ENCODE measurements at places on chromosomes 6 and 20.

GRCh38 chr6:151014404-151015100, 149.1 kb downstream of the MTHFD1L start:
- peak; percentile 11 for DNase-seq

DNA sequence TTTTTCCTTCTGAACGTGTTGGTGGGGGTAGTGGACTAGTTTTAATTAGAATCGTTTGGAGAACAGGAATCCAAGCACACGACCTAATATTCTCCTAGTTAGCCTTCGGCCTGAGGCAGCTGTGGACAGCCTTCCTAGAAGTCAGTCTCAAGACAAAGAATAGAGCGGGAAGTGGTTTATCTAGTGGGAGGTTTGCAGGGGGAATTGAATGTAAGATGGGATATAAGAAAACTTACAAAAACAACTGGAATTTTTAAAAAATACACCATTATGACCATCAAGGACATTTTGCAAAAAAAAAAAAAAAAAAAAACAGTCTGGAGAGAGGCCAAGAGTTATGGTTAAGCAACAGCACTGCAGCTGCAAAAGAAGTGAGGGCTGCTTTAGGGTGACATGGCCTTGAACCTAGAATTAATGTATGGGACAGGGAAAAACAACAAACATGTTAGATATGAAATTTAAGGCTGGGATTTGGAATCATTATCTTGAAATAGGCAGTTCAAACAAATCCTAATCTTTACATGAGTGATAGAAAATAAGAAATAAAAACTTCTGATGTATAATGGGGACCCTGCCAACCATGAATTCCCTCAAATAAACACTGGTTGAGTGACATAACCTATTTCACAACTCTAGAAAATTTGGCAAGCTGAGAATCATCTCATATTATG, 40.2 kb downstream of the PLAGL1 start:
- DNase-seq: no peak

DNA sequence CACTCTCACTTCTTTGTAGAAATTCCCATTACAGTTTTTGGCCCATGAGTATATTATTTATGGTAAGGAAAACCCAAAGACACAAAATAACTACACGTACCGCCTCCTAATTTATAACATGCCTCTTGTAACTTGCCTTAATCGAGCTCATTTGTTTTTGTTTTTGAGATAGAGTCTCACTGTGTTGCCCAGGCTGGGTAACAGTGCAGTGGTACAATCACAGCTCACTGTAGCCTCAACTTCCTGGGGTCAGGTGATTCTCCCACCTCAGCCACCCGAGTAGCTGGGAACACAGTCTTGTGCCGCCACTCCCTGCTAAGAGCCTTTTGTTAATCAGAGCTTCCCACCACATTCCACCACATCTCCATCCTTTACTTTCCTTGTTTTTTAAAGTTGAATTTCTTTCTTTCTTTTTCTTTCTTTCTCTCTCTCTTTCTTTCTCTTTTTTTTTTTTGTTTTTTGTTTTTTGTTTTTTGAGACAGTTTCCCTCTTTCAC, 15.5 kb downstream of the ASIP start:
- no peak for DNase-seq

DNA sequence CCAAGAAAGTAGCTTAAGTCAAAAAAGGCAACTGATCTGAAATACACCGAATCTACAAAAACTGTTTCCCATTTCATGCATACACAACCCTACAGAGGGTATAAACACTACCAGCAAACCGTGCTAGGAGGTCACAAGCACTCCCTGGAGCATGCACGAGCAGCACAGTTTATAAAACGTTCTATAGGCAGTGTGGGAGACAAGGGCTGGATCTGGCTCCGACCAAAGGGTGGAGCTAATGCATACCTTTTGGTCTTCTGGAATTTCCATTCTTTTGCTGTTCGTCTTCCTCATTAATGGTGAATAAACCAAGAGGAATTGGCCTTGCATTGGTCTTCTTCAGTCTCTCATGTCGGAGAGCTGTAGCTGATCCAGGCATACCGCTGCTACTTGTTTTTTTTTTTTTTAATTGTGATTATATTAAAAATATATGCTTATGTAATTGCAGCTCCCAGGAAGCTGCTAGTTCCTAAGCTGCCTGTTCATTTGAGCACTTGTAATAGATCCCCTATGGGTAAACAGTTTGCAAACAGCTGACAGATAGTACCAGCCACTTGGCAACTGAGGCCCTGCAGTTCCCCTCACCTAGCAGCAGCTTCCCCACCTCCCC, 24.5 kb downstream of the MAP7 start:
- no peak for DNase-seq

- no peak for DNase-seq
Observed at GRCh38 chr20:44583157-44583556, 778 bp downstream of the PKIG start.

DNA sequence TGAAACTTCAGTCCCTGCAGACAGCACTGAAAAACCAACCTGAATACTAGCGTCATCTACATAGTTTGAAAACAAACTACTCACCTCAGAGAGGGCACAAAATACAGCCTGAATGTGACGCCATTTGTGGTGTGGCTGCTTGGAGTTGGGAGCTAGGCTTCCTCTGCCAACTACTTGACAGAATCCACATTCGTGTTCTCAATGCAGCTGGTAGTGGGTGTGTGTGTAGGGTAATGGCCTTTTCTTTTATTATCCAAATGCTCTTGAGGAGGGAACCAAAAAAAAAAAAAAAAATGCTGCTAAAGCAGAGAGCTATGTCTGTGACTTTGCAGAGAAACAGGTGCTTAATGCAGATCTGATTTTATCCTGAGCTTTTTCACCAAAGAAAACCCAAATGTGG, 207.8 kb downstream of the OTOR start:
- no peak for DNase-seq

- DNase-seq: no peak
Observed at GRCh38 chr20:59850018-59850641, 83.3 kb downstream of the SYCP2 start.

- DNase-seq: no peak
Observed at GRCh38 chr20:22584922-22585785, 782 bp upstream of the FOXA2 start.

DNA sequence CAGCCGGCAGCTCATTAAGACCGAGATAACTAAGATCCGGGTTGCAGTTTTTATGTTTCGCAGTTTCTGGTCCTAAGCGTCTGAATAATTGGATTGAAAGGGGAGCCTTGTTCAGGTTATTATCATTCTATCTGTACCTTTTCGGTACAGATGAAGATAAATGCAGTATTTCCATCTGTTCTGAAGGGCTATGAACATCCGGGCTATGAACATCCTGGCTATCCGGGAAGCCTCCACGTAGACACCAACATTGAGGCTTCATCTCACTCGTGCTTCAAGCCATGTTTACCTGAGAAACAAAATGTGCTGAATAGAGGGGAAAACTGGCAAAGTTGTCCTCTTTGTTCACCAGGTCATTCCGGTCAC, 399 bp upstream of the REPS1 start:
- DNase-seq: no peak

GRCh38 chr20:10728873-10729670, 55.3 kb upstream of the JAG1 start:
- no peak for DNase-seq

- DNase-seq: no peak
Observed at GRCh38 chr6:40568062-40568708, 19.0 kb downstream of the LRFN2 start.

- no peak for DNase-seq
Observed at GRCh38 chr6:169163411-169163901, 90.2 kb downstream of the THBS2 start.

DNA sequence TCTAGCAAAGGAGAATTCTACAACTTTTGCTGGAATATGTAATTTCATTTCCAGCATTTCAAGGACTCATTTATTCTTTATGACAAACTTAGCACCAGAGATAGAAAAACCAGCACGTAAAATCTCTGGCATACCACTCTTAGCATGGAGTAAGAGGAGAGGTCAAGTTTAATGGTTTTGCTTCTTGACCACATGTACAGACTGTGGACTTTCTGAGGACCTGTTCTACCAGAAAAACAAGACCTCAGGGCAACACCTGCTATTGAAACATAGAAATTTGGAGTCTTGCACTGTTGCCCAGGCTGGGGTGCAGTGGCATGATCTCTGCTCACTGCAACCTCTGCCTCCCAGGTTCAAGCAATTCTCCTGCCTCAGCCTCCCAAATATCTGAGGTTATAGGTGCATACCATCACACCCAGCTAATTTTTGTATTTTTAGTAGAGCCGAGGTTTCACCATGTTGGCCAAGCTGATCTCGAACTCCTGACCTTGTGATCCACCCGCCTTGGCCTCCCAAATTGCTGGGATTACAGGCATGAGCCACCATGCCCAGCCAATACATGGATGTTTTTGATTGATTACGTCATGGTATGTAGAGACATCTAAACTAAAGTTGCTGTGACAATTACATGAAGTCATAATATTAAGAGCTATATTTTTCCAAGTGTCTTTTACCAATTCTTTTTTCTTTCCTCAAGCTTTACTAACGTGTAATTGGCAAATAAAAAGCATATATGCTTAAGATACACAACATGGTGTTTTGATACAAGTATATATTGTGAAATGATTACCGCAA, 36.1 kb downstream of the CRYBG1 start:
- no peak for DNase-seq

DNA sequence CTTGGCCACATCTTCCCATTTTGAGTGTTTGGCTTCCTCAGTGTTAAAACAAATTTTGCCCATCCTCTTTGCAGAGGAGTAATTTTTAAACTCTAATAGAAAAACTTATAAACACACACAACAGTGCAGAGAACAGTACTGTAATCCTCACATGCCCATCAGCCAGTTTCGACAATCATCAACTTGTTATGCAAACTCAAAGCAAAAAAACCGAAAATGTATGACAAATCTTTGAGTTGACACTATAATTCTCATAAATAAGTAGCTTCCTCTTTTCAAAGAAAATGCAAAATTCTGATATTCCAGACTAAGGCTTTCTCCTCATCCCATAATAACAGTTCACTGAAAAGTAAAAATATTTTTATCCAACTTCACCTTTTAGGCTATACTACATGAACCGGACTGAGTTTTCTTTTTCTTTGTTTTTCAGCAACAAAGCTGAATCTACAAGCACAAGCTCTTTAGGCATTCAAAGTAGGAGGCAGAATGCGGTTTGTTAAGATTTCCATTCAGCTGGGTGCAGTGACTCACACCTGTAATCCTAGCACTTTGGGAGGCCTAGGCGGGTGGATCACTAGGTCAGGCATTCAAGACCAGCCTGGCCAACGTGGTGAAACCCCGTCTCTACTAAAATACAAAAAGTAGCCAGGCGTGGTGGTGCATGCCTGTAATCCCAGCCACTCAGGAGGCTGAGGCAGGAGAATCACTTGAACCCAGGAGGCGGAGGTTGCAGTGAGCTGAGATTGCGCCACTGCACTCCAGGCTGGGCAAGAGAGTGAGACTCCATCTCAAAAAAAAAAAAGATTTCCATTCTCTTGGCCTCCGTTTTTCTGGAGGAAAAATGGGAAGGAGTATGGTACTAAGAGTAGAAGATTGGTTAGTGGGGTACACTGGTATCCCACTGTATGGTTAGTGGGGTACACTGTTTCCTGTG, 74.8 kb downstream of the GCNT2 start:
- DNase-seq: no peak

- no peak for DNase-seq
Observed at GRCh38 chr20:16624106-16624505, 50.9 kb upstream of the KIF16B start.

- no peak for DNase-seq
Observed at GRCh38 chr20:45823949-45824835, 2.9 kb downstream of the TNNC2 start.

GRCh38 chr6:158648682-158649131, 1.1 kb upstream of the SYTL3 start:
- DNase-seq: no peak

DNA sequence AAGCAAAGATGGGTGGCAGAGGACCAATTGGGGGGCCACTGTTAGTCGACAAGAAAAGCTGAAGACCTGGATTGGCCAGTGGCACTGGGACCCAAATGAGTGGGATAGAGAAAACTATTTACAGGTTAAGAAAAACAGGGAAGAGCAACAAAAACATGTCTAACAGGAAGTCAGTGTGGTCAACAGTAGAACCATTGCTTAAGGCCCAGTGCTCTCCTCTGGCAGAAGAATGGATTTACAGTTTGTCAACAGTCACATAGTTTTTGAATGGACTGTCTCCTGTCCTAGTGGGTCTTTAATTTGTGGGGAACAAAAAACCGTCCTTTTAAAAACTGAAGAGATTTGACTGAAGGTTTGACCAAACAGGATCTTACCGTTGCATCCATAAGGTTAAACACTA, 12.1 kb upstream of the WTAP start:
- DNase-seq: no peak

DNA sequence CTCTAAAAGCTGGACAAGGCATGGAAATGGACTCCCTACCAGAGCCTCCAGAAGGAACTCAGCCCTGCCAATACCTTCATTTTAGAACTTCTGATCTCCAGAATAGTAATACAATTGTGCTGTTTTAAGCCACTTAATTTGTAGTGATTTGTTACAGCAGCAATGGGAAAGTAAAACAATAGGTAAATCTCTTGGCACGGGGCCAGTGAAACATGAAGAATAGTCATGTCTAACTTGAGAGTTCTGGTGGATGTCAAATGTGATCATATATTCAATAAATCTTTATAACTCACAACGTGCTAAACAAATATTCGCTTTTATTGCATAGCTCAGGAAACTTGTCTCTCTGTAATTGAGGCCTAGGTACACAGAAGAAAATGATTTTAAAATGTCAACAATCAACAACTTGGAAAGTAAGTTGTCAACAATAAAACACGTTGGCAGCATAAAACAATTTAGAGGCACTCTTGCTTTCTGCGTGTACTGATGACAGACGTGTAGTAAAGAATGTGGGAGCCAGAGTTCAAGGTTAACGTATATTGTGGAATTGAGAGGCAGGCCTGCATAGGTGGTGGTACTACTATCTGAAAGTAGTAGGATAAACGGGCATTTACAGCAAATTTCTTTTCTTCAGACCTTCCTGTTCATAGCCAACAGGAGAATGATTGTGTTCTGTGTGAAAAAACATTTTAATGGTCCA, 140.5 kb upstream of the OPRM1 start:
- DNase-seq: no peak

GRCh38 chr6:34231566-34232336, 4.9 kb upstream of the HMGA1 start:
- DNase-seq: no peak

DNA sequence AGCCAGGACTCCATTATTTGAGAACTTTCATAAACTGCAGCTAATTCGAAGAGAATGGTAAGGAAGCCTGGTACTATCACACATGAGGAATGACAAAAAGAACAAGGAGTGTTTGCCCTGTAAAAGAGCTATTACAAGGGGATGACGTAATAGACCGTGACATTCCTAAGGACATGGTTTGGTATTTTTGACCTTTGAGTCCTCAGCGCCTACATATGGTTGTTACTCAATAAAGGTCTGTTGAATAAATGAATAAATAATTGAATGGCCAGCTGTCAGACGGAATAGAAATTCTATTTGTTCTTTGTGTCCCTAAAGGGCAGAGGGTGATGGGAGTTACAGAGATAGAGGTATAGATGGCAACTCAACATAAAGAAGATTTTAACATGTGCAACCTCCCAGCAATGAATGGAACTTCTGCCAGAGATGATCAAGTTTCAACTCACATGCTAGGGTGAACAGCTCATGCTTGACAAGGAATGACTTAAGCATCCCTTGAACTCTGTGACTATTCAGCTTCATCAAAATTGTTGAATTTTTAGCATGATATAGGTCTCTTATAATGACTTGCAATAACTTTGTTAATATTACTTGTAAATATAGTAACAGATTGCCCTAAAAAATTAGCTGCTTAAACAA, 115.4 kb downstream of the TENT5A start:
- no peak for DNase-seq

GRCh38 chr6:4320860-4321259, 185.5 kb upstream of the ECI2 start:
- DNase-seq: no peak

Data from GM18507 (cell line).